ENCODE measurements at places on chromosomes 1 and 21.

DNA sequence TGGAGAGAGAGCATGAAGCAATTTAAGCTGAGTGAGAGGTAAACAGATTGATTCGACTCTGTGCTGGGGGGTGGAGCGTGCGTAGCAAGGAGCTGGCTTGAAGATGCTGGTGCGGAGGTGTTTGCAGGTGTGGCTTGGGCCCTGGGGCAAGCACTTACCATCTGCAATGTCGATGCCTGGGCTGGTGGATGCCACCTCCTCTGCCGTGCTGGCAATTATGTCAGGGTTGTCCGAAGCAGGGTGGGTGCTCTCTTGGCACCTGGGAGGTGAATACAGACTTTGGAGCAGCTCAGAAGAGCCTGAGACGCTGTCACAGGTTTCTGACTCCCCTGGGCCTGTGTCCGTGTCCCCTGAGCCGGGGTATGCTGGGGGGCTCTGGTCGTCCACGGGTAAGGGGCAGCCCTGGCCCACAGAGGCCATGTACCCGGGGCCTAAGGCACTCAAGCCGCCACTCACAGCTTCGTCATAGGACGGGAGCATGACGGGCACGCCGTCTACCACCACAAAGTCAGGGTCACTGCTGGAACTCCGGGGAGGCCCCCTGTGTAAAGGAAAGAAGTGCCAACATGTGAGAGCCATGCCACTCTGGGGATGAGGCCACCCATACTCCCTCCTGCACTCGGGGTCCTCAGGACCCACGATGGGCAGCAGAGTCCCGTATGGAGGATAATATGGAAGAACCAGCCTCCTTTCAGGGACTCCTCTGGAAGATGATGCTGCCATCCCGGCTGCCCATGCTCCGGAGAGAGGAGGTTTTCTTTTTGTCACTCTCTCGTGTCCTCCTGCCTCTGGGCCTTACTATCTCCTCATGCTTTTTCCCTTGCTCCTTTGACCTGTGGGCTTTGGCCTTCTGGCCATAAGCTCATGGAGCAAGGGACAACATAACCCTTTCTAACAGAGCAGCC lies 80.3 kb upstream of the TLR5 start:
- DNase-seq = no peak

DNA sequence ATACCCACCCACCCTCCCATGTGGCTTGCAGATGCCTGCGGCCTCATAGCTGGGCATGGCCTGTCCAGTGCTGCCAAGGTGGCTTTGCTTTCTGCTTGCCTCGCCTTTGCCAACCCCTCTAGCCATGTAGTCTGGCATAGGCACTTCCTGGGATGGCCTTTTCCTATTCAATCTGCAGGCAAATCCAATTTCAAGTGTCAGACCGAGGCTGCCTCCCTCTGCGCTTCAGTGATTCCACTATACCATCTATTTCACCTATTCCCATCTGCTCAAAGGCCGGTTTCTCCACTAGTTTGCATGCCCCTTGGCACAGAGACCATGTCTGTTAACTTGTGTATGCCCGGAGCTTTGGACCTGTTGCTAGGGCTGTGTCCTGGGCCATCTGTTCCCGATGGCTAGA lies 3.8 kb upstream of the ZBTB21 start:
- no peak for DNase-seq

DNA sequence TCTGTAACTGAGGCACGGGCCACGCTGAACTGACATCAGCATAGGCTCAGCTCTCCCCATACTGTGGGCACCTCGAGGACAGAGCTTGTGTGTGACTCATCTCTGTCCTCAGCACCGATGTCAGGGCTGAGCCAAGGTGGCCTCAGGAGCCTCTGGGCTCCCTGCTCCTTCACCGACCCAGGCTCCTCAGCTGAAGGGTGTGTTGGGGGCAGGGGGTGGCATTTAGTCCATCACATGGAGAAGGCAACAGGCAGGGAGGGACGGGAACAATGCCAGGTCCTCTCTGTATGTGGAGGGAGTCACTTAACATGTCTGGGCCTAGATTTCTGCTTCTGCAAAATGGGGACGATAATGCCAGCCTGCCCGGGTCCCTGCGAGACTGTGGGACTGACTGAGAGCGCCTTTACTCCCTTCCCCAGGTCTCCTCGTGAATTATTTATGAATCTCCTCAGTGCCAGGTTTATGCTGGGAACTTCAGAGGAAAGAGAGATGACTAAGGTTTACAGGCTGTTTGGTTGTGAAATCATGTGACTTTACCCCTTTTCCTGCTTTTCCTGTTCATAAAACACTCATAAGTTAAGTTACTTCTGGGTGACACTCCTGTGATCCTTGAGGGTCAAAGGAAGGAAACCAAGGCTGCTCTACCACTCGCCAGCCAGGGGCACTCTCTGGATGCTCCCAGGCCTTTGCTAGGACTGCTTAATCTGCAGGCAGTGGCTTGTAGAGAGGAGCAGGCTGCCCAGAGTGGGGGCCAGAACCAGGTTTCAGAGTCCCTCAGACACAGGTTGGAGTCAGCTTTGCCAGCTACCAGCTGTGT lies 16.2 kb downstream of the TTC39A start:
- no peak for DNase-seq

GRCh38 chr1:36673202-36673601 lies 190.5 kb upstream of the CSF3R start:
- no peak for DNase-seq

GRCh38 chr1:53369761-53370160 lies 41.9 kb upstream of the LRP8 start:
- DNase-seq = no peak

DNA sequence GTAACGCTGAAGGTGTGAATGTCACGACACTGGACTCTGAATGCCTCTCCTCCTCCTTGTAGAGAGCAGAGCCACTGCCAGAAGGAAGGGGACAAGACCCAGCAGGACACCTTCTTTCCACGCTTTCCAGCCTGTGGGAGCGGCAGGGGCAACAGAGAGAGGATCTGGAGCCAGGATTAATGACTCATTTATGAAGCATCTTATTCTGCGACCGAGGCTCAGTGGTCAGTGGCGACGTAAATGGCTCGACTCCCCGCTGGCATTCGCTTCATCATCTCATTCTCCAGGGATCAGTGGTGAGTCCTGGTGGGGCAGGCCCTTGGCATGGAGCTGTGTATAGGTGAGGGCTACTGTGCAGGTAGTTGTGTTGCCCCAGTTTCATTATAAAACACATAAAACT lies 4.6 kb downstream of the SLC37A1 start:
- DNase-seq = no peak

DNA sequence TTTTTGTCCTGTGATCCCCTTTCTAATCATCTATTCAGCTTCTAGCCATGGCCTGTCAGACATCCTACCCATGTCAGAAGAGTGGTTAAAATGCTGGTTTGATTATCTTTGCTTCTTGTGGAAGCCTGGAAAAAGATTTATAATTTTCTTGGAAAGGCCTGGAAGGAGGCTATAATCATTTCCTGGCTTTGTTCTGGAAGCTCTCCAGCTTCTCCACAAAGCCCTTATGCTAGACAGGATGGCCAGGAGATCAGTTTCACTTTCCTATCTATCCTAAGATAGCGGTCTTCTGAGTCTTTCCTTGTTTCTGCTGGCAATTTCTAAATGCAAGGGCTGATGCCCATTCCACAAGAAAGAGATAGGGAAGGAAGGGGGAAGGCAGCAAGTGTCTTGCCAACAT lies 90.9 kb upstream of the SLC44A3 start:
- no peak for DNase-seq

DNA sequence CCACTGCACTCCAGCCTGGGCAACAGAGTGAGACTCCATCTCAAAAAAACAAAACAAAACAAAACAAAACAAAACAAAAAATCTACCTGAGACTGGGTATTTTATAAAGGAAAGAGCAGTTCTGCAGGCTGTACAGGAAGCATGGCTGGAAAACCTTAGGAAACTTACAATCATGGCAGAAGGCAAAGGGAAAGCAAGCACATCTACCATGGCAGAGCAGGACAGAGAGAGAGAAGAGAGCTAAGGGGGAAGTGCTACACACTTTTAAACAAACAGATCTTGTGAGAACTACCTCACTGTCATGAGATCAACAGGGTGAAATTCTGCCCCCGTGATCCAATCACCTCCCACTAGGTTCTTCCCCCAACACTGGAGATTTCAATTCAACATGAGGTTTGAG lies 198.3 kb upstream of the SAMSN1 start:
- no peak for DNase-seq

DNA sequence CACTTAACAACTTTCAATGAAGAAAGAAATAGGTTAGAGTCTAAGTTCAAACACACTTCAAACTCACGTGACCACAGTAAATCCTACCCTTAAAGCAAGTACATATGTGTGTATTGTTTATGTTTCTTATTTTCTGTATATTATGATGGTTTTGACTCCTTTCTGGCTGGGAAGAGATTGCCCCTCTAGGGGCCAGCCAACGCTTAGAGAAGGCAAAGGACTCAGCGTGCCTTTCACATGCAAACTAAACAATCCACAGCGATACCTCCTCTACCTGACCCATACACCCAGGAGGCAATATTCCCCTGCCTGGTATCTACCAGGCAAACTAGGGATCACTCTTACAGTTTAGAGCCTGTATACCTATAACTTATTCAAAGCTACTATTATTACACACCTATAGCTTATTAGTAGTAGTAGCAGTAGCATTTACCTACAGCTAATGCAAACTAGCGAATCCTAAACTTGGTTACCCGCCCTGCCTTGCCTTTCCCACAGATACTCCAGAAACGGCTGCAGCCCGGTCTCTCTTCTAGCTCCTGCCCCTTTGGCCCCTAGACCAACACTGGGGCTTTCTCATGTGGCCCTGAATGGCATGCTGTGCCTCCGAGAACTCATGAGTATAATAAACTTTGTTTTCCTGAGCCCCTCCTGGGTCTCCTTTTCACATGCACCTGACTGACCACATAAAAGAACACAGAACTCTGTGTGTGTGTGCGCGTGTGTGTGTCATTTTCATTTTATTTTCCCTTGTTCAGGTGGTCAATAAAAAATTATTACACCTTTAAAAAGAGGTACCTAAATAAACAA lies 14.0 kb downstream of the NRIP1 start:
- no peak for DNase-seq

GRCh38 chr1:180934563-180934962 lies 21.9 kb downstream of the KIAA1614 start:
- no peak for DNase-seq

GRCh38 chr1:55702064-55702463 lies 486.9 kb upstream of the USP24 start:
- no peak for DNase-seq

GRCh38 chr1:155981266-155982088 lies 3.1 kb upstream of the ARHGEF2 start:
- peak; percentile 51 for DNase-seq

DNA sequence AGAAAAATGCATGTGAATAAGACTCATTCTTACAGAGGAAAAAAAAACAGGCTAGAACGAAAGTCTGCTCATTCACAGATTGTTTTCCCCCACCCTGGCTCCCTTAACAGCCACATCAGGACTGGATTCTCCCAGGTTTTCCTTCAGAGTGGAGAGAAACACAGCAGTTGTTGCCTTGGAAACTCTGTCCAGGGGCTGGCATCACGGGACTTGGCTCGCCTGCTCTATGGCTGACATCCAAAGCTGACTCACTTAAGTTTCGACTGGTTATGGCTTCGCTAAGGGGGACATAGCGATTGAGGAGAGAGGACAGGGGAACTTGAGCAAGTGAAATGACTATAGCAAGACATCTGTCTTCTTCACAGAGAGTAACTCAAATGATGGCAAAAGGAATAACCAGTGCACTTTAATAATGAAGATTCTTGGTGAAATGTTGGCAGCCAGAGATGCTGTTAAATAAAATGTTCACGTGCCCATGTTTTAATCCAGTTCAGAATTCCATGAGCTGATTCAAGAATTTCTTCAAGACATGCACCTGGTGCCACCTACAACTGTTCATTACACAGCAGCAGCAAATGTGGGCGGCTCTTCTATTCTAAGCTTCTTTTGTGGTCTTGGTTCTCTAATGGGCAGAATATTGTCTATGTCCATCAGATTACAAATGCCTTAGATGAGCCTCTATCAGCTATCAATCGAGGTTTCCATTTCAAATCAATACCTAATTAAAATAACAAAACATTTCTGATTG lies 21.8 kb downstream of the MIS18A start:
- DNase-seq = no peak

- DNase-seq = no peak
These were observed 23.4 kb upstream of the TRAPPC10 start for GRCh38 chr21:43988506-43989230.

DNA sequence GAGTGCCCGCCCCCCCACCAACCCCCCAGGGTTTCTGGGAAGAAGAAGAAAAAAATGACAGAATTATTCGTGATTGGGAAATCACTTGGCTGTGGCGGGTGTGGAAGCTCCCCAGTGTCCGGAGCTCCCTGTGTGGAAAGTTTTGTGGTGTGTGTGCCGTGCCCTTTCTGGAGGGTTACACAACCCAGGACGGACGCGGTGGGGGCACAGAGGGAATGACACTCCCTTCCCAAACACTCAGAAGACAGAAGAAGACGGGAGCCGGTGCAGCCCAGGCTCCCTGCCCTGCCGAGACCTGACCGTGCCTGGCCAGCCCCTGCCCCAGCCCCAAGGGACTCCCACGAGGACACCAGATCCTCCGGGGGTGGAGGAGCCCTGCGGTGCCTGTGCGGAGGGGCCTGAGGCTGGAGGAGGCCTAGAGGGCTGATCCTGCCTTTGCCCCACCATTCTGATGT lies 33.0 kb upstream of the ADARB1 start:
- no peak for DNase-seq

- DNase-seq = no peak
These were observed 108.3 kb downstream of the RPS6KC1 start for GRCh38 chr1:213159376-213159775.

- DNase-seq = no peak
These were observed 3.5 kb downstream of the ARPC5 start for GRCh38 chr1:183632114-183632513.

GRCh38 chr1:186042230-186042629 lies 308.0 kb downstream of the HMCN1 start:
- no peak for DNase-seq

- DNase-seq = no peak
These were observed 12.2 kb downstream of the DNASE2B start for GRCh38 chr1:84410328-84411095.

DNA sequence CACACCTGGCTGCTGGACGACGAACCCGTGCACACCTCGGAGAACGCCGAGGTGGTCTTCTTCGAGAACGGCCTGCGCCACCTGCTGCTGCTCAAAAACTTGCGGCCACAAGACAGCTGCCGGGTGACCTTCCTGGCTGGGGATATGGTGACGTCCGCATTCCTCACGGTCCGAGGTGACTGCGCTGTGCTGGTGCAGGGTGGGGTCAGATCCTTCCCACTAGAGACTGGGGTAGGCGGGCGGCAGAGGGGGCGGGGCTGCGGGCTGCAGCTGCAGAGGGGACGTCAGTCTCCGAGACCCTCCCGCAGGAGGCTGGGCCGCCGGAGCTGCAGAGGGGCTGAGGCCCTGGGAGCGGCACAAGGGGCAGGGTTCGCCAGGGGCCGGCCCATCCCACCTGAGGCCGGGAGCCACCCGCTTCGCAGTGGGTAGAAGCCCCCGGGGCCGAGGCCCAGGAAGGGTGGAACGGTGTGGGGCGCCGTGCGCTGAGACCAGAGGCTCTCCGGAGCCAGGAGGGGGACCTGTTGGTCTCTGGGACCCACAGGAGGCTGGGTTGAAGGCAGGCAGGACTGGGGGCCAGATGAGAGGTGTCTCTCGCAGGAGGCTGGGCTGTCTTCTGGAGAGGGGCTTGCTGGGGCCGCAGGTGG lies 90.6 kb downstream of the TRIM11 start:
- DNase-seq = no peak

Data from CD4-positive, alpha-beta T cell treated with Interleukin-21 for 1 hour (primary cell).